ENCODE measurements at places on chromosomes 16 and 17. TPM values are rescaled to one million over a fixed set of nuclear protein-coding genes. Genes with fewer than 3 reads are reported as not detected.

KIF18B gene
- 0.16 TPM for total RNA-seq

GRCh38 chr17:64785011-64785421 is 122.9 kb upstream of the SMURF2 start:
- DNase-seq: no peak

DNA sequence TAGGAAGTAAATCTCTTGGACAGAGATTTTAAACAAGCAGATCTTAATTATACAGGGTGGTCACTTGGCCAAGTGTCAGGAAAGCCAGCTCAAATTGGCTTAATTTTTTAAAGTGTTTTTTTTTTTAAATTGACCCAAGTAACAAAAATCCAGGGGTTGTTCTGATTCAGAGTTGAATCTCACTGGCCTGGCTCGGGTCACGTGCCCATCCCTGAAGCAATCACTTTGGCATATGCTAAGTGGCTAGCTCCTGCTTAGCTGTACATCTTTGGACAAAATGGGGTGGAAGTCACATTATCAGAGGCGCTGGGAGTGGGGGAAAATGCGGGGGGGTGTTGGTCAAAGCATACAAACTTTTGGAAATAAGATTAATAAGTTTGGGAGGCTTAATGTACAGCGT is 23.6 kb downstream of the CLEC19A start:
- no peak for DNase-seq

- peak; percentile 46 for DNase-seq
These were observed 65.2 kb upstream of the SMIM36 start for GRCh38 chr17:55576237-55576995.
